ENCODE measurements at places on chromosomes 5 and 9.

DNA sequence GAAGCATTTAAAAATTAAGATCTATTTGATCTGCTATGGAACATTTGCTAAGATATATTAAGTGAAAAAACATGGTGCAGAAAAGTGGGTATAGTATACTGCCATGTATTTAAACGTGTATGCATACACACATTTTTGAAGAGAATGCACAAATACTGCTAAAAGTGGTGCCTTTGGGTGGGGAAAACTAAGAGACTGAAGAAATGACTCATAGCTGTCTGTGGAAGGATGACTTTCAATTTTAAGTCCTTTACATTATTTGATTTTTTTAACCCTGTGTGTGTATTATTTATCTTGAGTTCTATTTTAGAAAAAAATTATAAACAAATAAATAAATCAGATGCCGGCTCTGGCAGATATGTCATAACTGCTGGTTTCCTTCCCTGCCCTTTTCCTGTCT lies 120.7 kb upstream of the SLIT3 start:
- DNase-seq: no peak

DNA sequence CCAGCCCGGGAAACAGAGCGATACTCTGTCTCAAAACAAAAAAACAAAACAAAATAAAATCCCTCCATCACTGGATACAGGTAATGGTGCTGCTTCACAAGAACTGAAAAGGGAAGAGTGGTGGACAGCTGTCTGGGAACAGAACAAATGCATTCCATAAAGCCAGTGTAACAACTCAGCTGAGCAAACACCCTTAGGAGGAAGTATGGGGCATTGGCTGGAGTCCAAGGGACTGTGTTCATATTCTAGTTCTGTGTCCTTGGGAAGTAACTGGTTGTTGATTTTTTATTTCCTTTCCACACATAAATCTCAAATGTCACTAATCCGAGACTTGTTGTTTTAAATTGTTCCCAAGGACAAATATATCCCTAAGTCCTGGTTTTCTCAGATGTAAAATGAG lies 38.3 kb downstream of the HTR1A start:
- no peak for DNase-seq

GRCh38 chr5:149901511-149901910 lies 43.1 kb downstream of the PDE6A start:
- DNase-seq: no peak

DNA sequence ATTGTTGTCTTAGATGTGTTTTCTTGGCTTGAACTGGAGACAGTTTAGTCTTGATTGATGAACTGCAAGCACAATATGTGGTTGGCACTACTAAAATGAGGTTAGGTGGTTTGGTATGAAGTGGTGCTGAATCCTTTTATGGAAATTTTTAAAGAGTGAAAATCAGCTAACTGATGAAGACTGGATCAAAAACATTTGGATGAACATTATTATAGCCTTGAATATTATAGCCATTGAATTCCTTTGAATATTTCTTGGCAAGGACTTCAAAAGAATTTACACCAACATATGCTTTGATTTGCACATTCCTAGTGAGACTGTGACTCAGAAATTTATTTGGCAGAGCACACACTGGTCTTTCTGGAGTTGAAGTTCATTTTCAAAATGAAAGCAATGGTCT lies 318.3 kb downstream of the CHSY3 start:
- no peak for DNase-seq

- no peak for DNase-seq
Measured at GRCh38 chr9:130912932-130913598, 16.5 kb upstream of the QRFP start.

GRCh38 chr9:69740872-69741505 lies 18.8 kb downstream of the PTAR1 start:
- DNase-seq: no peak

DNA sequence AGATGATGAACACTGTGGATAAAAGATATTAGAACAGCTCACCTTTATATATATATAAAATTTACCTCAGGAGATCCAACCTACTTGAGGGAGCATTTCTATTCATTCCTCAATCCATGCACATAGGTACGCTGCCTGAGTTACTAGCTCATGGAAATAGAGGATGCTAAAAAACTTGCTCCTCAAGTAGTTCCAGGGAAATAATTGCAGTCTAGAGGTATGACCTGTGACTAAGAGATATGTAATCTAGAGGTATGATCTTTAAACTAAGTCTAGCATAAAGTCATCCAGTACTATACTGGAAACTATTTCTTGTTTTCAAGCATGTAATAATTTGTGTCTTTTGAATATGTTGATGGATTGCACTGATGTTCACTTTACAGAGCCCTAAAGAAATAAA lies 471.2 kb downstream of the TAF11L14 start:
- no peak for DNase-seq

DNA sequence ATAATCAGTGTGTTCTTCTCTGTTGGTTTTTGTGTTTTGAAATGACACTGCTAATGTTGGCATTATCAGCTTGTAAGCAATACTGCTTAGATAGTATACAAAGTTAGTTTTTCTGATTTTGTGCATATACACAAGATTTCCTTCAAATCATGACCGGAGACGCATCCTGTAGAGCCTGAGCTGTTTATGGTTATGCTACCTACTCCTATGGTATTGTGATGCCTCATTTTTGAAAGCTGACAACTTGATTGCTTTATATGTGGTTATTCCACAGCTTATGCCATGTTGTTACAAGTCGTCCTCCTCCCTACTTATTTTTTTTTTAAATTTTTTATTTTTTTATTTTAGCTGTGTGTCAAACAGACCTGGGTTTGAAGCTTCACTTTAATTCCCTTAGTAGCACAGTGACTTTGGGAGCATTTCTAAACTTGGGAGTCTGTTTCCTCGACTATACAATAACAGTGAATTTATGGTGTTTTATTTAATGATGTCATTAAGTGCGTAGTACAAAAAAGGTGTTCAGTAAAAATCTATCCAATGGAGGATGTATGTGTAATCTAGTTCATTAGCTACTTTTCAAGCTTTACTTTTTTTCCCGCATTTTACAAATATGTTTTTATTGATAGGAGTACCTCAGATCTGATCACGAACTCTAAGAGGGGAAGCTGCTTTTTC lies 59.5 kb downstream of the PARP8 start:
- DNase-seq: no peak

DNA sequence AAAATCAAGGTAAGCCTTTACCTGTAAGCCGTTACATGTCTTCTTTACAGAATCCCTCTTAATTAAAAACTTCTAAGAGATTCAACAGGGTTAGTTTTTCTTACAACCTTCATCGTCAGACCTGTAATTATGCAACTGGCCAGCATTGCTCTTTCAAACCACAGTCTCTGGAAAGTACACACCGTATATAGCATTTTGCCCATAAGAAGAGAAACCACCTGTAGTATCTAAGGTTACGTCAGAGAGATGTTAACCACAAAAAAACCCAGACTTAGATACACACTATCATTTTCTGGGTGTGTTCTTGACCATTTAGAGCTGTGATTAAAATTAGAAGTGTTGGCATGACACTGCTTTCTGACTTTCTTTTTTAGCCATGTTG lies 140.0 kb downstream of the MUSK start:
- DNase-seq: no peak

GRCh38 chr9:73009649-73010288 lies 56.9 kb upstream of the ALDH1A1 start:
- no peak for DNase-seq

GRCh38 chr9:89744255-89744648 lies 139.4 kb downstream of the GADD45G start:
- no peak for DNase-seq

GRCh38 chr5:157570531-157571200 lies 4.9 kb downstream of the ADAM19 start:
- DNase-seq: no peak

- no peak for DNase-seq
Measured at GRCh38 chr9:134738869-134739659, 97.5 kb downstream of the COL5A1 start.

GRCh38 chr9:96417661-96418082 lies 498 bp downstream of the ZNF367 start:
- no peak for DNase-seq

DNA sequence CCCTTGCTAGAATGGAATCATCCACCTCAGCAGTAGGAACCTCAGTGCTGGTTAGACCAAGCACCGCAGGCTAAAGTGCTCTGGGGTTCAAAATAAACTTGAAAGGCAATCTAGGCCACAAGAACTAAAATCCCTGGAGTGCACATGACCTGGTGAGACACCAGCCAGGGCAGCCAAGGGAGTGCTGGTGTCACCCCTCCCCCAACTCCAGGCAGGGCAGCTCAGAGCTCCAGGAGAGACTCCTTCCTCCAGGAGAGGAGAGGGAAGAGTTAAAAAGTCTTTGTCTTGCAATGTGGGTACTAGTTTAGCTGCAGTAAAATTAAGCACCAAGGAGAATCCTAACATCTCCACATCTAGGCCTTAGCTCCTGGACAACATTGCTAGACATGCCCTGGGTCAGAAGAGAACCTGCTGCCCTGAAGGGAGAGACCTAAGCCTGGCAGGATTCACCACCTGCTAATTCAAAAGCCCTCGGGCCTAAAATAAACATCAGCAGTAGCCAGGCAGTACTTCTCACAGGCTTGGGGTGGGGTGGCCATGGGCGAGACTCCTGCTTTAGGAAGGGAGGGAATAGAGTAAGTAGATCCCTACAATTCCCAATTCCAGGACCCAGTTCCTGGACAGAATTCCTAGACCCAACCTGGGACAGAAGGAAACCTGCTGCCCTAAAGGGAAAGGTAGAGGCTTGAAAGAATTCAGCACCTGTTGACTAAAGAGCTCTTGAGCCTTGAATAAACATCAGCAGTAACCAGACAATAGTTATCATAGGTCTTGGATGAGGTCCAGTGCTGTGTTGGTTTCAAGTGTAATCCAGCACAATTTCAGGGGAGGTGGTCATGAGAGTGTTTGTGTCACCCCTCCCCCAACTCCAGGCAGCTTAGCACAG lies 25.8 kb downstream of the UGT3A2 start:
- no peak for DNase-seq

- DNase-seq: no peak
Measured at GRCh38 chr9:134217431-134218210, 53.3 kb upstream of the RNU6ATAC start.

- no peak for DNase-seq
Measured at GRCh38 chr9:97997330-97998276, 14.5 kb downstream of the ANP32B start.

GRCh38 chr9:87256973-87257372 lies 240.7 kb upstream of the DAPK1 start:
- no peak for DNase-seq

- DNase-seq: no peak
Measured at GRCh38 chr5:15554542-15554941, 54.6 kb downstream of the FBXL7 start.

DNA sequence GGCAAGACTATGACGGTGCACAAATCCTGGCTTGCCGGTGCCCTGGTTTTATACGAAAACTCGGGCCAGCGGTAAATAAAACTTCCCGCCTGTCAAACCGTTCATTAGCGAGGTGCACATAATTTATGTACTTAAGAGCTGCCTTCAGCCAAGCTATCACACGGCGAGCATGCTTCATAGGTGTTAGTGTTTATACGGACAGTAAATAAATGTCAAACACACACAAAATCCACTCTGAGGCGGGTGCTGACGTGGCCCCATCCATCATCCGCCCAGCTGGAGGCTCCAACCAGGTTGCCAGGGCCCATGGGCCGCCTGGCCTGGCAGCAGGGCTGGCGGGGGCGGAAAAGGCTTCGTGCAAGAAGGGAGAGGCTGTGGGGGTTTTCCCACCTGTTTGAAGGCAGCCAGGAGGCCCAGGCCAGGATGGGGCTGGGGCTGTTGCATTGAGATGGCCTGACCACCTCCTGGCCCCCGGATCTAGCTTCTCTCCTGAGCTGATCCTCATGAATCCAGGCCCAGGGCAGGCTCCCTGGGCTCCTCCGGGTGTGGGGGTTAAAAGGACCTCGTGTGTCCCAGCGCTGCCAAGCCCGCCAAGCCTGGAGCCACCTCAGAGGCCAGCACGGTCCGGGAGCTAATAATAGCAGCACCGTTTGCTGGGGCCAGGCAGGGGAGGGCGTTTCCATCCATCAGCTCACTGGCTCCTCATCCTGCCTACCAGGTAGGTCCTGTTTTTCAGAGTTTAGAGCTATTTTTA lies 43.2 kb downstream of the BARX1 start:
- DNase-seq: no peak

- DNase-seq: no peak
Measured at GRCh38 chr5:120260651-120261050, 203.4 kb upstream of the PRR16 start.

GRCh38 chr5:126370796-126371718 lies 52.2 kb upstream of the GRAMD2B start:
- DNase-seq: no peak

DNA sequence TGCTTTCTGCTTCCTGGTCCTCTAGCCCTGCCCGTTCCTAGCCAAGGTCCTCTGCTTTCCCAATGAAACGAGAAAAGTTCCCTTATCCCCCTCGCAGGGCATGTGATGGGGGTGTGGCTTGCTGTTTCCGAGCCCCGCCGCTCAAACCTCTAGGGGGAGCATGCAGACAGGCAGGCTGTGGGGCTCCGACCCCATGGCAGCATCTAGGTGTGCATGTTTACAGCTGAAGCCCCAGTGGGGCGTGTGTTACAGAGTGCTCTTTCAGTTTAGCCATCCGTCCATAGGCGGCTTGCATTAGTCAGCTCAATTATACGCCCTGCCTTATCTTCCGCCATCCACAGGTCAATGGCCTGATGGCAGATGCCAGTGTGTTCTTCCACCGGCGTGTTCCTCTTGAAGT lies 48.3 kb upstream of the SPATA31E1 start:
- no peak for DNase-seq

DNA sequence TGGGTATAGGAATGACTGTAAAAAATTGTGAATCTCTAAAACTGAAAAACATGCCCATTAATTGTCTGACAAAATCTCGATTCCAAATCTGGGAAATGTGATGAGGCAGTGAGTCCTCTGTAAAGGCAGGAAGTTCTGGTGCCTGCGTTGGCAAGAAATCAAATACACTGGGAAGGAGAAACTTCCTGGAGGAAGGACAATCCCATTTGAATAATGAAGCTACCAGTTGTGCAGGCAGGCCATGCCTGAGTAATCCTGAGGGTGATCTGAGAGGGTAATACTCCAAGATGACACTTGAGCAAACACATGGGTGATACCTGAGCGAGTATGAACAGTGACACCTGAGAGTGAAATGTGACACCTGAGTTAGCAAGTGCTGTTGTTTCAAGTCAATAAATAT lies 49.7 kb downstream of the KIF24 start:
- no peak for DNase-seq

DNA sequence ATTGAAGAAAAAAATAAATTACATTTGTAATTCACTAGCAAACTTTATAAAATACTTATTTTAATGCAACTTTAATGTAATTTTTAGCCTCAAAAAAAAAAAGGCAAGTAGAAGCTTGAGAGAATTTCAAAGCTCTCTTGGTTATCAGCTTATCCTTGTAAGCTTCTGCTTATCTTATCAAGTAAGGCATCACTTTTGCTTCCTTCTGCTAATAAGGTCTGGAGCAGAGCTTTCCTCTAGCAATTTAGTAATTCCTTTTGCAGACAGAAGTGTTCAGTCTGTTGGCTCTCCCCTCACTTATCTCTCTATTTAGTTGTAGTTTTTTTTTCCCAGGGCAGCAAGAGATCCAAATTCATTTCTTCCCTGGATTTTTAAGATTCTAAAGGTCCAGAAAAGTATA lies 525.0 kb downstream of the ISL1 start:
- no peak for DNase-seq
